Stimulated activated CD8-positive, alpha-beta memory T cell treated with anti-CD3 and anti-CD28 coated beads, Interleukin-7, amount 100 ng/mL, for 24 hours (primary cell): ENCODE measurements at places on chromosomes 13 and 19.

DNA sequence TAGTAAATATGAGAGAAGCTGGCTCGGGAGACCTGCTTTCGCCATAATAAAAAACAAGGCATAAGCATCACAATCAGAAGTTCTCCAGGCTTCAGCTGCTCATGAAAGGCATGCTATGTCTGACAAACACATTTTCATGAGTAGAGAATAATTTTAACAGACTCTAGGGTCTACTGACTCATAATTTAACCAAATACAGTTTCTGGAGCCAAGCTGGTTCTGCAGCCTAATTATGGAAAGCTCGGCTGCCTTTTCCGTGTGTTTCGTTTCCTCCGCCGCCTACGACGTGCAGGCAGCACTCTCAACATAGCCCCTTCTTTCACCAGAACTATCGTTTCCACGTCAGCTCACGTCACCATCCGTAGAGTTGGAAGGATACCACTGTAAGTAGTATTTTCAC, 5.7 kb downstream of the MCF2L start:
- no peak for DNase-seq

DNA sequence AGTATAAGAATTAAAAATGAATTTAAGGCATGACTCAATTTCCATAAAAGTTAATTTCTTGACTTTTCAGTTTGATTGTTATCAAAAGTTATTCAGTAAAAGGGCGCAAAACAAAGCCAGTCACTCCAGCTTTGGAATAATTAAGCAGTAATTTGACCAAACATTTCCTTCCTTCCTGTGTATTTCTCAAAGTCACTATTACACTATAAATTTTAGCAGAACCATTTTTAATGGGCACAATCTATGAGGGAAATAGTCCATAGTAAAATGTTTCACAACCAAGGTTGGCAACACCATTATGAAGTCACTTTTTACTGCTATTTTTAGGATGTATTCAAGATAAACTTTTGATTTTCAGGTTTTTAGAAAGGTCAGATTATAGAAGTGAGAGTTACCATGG, 91.0 kb downstream of the DACH1 start:
- no peak for DNase-seq

DNA sequence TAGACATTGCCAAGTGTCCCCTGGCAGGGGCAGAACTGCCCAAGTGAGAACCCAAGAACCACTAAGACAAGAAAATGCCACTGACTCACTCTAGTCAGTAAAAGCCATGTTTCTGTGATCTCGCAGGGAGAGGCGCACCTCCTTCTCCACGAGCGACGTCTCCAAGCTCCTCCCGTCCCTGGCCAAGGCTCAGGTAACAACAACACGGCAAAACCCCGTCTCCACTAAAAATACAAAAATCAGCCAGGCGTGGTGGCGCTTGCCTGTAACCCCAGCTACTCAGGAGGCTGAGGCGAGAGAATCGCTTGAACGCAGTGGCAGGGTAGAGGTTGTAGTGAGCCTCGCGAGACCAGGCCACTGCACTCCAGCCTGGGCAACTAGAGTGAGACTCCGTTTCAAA, 17.5 kb upstream of the USE1 start:
- DNase-seq: no peak

- DNase-seq: no peak
Measured at GRCh38 chr19:9939301-9939913, 3.1 kb upstream of the OLFM2 start.

DNA sequence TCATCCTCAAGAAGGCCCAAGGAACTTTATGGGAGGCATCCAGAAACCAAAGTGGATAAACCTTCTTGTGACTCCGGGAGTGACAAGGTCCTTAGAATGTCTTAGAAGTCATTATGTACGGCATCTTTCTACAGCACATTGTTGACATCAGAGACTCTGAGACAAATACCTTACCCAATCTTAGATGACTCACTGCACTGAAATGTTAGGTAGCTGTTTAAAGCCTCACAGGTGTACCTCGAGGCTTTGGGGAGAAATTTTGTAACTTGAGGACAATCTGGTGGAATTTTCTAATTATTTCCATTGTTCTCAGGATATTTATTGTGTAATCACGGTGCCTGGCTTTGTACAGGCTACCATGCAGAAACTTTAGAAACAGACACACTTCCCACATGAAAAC, 14.8 kb upstream of the LGALS13 start:
- DNase-seq: no peak
